ENCODE measurements at places on chromosomes 13 and 19. TPM values are rescaled to one million over a fixed set of nuclear protein-coding genes. Genes with fewer than 3 reads are reported as not detected.

DNA sequence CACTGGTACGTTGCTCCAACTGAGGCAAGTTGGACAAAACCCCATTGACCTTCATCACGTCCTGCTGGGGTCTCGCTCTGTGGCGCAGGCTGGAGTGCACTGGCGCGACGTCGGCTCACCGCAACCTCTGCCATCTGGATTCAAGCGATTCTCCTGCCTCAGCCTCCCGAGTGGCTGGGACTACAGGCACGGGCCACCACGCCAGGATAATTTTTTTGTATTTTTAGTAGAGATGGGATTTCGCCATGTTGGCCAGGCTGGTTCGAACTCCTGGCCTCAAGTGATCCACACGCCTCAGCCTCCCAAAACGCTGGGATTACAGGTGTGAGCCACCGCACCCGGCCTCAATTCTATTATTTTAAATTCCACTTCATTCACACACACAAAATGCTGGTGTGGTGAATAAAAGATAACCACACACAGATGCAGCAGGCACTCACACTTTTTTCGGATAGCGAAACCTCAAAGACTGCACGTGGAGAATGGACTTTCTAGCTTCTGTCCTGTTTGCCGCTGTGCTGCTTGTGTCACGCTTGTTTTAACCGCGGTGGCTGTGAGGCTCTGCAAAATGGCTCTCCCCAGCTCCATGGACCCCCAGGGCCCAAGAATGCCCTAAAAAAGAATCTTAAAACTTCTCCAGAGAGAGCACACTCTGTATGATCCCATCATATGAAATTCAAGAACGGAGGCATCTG, 58.4 kb downstream of the COL4A1 start:
- no peak for DNase-seq

GRCh38 chr19:54461613-54462012, 2.0 kb downstream of the LENG9 start:
- DNase-seq, result no peak

DNA sequence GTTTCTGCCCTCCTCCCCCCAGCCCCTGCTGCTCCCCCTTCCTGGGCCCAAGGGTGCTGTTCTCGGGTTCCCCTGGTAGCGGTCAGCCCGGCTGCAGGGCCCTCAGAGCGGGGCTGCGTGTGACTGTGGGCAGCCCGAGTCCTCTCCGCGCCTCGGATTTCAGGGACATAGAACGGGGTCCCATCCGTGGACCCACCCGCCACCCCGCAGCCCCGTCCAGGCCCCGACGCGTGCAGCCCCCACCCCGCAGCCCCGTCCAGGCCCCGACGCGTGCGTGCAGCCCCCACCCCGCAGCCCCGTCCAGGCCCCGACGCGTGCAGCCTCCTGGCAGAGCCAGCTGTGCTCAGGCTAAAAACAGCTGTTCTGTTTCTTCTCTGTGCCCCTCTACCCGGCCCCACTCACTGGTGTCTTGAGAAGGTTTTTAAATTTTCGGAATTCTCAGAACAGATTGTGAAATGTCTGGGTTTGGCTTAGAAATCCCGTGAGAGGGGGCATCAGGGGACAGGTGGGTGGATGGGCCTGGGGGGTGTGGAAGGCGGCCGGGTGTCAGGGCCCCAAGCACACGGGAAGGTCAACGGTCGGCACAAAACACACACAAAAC, 5.5 kb upstream of the PRTN3 start:
- DNase-seq, result no peak

DNA sequence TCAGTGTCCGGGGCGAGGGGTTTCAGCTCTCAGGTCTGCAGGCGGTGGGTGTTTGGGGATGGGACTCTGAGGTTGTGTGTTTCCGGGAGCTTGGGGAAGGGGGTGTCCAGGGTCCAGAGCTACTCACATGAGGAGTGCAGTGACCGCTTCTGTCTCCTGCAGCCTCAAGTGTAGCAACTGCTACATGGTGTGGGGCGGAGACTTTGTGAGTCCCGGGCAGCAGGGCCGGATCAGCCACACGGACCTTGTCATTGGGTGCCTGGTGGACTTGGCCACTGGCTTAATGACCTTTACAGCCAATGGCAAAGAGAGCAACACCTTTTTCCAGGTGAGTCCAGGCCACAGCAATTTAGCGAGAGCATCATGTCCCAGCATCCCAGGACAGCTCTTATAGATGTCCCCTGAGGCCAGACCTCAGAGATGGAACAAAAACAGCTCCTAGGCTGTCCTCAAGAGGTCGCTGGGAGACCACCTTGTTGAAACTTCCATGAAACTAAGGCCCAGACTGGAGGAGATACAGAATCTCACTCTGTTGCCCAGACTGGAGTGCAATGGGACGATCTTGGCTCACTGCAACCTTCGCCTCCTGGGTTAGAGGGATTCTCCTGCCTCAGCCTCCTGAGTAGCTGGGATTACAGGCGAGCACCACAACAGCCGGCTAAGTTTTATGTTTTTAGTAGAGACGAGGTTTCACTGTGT, 44.9 kb downstream of the RYR1 start:
- DNase-seq, result no peak

- no peak for DNase-seq
These were observed 334.0 kb downstream of the KCTD12 start for GRCh38 chr13:76552041-76552772.

The NKG7 gene
- total RNA-seq, result 332 TPM
